ENCODE measurements at places on chromosomes 7 and 10.

GRCh38 chr10:6200440-6200733 lies 2.3 kb upstream of the PFKFB3 start:
- no peak for DNase-seq

DNA sequence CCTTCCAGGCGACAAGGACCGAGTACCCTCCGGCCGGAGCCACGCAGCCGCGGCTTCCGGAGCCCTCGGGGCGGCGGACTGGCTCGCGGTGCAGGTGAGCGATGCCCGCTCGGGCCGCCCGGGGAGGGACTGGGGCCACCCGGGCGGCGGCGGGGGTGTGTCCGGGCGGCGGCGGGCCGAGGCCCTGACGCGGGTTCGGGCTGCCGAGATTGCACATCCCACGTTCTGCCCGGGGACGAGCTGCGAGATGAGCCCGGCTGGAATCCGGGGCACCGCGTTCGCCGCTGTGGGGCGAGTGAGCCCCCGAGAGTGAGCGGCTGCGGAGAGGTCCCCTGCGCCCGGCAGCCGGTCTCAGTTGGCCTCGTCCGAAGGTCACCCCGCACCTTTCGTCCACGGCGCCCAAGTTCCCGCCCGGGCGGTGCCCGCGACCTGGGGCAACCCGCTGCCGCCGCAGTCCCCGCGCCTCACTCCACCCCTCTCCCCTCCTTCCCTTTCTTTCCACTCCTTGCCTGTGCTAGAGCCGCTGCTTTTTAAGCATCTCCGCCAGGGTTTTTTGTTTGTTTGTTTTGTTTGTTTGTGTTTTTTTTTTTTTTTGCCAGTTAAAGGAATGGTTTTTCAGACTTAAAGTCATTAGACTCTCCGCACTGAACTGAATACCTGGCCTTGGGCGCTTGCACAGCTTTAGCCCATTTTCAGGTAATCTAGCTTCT lies 515 bp downstream of the RALA start:
- DNase-seq, result peak; percentile 47

- no peak for DNase-seq
Observed at GRCh38 chr10:129927351-129928120, 36.5 kb downstream of the EBF3 start.

DNA sequence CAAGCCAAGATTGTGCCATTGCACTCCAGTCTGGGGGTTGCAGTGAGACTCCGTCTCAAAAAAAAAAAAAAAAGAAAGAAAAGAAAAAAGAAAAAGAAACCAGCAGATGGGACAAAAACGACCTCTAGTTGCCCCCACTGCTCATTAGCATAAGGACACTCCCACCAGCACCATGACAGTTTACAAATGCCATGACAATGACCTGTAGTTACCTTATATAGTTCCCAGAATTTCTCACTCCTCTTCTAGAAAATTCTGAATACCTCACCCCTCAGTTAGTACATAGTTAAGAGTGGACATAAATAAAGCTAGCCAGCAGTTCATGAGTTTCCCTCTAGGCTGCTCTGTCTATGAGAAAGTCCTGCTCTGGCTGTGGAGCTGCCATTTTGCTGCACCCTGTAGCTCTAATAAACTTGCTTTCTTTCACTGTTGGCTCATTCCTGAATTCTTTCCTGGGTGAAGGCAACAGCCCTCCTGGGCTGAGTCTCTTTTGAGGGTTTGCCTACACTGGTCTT lies 276.8 kb upstream of the AKR1E2 start:
- no peak for DNase-seq

GRCh38 chr10:89369156-89370105 lies 8.4 kb upstream of the IFIT1B start:
- DNase-seq, result no peak

DNA sequence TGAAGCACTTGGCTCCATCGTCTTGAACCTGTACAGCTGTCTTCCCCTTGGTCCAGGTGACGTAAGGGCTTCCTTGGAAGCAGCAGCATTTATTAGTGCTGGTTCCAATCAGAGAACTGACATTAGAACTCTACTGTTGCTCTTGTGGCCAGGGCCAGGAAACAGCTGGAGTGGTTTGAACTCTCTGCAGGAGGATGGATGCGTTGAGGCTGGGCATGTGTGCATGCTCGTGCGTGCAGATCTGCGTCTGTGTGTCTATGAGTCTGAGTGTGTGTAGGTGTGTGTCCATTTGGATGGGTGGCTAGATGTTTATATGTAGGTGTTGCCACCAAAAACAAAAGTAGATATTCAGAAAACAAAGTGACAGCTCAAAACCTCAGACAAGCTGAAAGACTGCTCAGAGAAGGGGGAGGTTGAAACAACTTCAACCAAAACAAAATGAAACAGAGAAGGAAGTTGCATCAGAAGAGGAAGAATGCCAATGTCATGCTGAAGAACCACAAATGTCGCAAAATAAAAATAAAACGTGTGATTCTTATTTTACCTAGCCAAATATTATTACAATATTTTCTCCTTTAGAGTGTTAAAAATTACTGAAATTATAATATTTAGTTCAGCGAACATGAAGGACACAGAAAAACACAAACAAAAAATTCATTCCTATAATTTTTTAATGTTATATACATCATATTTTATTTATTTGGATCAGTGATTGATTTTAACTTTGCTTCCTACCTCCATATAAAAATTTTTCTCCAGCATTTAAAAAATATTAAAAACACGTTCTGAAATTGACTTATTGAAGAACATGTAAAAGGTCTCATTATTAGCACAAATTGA lies 96.1 kb upstream of the MKLN1 start:
- DNase-seq, result no peak

DNA sequence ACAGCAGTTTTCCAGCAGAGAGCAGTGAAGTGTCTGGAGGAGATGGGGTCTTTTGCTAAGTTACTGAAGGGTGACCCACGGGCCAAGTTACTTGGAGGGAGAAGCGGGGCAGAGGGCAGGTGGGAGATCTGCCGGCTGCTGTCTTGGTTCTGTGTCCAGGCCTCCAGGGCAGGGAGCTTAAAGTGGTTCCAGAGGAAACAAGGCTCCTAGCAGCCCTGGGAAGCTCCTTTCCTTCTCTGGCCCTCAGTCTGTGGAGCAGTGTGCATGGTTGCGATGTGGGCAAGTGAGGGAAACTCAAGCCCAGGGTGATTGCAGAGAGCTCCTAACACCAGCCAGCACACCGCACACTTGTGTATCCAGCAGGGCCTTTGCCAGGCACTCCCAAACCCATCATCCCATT lies 6.3 kb downstream of the GHRHR start:
- DNase-seq, result no peak

- DNase-seq, result peak; percentile 33
Observed at GRCh38 chr10:51300617-51301304, 226.5 kb downstream of the PRKG1 start.

Data from brain (organoid and tissue), 16 donors.